ENCODE measurements at places on chromosomes 13 and 19.

DNA sequence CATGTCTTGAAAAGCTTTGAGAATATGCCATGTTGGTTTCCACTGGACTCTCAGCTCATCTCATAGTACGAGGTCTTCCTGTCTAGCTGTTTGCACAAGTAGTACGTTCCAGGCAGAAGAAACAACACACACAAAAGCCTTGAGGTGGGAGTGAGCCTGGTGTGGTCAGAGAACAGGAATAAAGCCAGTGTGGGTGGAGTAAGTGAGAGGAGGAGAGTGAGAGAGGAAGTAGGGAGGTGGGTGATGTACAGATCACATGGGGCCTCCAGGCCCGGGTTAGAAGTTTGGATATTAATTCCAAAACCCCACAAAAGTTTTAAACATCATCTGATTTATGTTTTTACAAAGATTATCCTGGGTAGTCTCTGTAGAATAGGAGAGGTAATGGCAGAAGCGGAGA lies 230.6 kb downstream of the MTUS2 start:
- no peak for DNase-seq

GRCh38 chr19:42207767-42208271 lies 9.7 kb downstream of the DEDD2 start:
- no peak for DNase-seq

GRCh38 chr19:343941-344624 lies 513 bp downstream of the MIER2 start:
- DNase-seq: no peak

DNA sequence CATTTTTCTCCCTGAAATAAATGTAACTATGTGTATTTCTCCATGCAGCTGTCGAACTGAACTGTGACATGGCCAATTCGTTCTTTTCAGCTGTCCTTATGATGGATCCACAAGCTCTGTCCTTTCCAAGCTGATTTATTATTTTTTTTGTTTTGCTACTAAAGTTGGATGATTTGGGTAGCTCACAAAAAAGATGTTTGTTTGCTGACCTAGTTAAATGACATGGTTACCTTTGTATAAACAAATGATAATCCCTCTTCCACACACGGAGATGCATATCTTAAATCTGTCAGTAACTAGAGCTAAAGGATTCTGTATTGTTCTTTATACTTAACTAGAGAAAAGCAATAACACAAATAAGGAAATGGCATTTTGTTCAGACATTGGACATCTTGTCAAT lies 884.3 kb upstream of the PCDH20 start:
- no peak for DNase-seq

GRCh38 chr13:31055589-31055988 lies 106.1 kb downstream of the HSPH1 start:
- no peak for DNase-seq

GRCh38 chr19:40807147-40808020 lies 8.4 kb downstream of the EGLN2 start:
- DNase-seq: no peak

DNA sequence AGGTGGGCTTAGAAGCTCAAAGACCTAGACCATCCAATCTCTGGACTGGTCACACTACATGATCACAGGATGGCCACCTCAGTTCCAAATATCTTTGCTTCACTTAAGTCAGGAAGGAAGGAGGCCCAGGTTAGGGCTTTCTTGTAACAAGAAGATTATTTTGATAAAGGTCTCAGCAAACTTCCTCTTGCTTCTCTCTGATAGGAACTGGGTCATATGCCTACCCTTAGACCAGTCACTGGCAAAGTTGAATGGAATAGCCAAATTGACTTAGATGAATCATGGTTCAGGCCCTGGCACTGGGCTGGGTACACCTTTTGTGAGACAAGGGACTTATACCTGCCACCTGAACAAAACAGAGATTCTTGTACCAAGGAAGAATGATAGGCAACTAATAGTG lies 11.0 kb downstream of the FRY start:
- DNase-seq: no peak

GRCh38 chr13:39665763-39666162 lies 10.3 kb downstream of the COG6 start:
- DNase-seq: no peak

- DNase-seq: no peak
Measured at GRCh38 chr19:6047741-6048251, 62.5 kb downstream of the RFX2 start.

GRCh38 chr13:60922576-60923231 lies 492.9 kb downstream of the PCDH20 start:
- DNase-seq: no peak

GRCh38 chr13:107770541-107770940 lies 444.8 kb downstream of the LIG4 start:
- DNase-seq: no peak

DNA sequence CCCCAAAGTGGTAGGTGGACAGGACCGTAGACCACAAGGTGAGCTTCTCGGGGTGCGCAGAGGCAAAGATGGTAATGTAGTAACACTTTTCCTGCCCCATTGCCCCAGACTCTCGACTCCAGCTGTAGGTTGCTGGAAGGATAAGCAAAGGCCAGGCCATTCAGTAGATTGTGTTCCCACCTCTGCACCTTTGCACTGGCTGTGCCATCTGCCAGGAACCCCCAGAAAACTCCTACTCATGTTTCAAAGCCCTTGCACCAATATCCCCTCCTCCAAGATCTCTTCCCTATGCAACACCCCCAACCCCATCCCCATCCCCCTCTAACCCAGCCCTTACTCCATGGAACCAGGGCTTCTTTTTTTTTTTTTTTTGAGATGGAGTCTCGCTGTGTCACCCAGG lies 18.3 kb downstream of the IL12RB1 start:
- DNase-seq: no peak

DNA sequence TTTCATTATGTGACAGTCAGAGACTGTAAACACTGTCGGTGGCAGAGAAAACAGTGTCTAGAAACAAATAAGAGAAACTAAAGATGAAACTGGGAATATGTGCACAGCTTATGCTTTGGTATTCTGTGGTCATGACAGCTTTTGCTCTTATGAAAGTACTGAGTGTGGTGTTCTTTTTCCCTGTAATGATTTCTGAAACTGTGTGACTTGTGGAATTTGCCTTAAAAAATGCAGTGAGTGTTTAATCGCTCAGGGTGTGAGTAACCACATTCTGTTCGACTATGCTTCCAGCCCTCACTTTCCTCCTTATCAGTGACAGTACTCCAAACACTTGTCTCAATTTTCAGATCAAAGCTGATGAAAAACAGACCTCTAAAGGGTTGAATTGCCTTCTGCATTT lies 66.9 kb upstream of the DIAPH3 start:
- no peak for DNase-seq

DNA sequence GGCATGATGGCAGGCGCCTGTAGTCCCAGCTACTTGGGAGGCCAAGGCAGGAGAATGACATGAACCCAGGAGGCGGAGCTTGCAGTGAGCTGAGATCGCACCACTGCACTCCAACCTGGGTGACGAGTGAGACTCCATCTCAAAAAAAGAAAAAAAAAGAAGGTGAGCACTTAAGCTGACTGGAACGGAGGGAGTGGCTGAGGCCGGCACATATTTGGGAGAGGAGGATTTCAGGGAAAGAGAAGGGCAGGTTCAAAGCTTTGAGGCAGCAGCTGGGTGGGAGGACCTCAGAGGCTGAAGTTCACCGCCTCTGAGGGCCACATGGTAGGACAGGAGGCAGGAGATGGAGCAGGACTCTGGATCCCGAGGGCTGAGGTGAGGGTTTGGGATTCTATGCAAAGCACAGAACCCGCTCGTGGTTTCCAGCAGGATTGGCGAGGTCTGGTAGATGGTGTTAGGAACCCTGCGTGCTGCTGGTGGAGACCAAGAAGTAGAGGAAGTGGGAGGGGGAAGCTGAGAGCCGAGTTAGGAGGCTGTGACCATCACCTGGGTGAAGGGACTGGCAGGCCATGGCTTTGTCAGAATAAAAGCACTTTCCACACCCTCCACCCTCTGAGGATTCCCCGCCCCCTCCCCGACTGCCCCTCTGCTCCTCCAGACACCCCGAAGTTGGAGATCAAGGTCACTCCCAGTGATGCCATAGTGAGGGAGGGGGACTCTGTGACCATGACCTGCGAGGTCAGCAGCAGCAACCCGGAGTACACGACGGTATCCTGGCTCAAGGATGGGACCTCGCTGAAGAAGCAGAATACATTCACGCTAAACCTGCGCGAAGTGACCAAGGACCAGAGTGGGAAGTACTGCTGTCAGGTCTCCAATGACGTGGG lies 8.4 kb downstream of the CD22 start:
- no peak for DNase-seq

DNA sequence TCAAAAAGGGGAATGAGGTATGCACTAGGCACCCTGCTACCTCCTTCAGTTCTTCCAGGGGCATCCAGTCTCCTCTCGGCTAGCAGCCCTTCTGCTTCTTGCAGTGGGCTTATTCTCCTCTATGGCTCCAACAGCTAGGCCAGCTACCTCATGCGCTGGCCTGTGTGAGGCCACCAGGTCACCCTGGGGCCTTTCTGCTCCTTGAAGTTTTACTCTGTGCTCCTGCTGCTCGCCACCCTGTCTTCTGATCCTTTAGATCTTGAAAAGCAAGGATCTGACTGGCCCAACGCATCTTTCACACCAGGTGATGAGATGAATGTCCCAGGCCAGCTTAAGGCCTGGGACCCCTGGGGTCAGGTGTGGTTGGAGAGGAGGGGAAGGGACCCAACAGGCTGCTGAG lies 66.2 kb downstream of the RUBCNL start:
- no peak for DNase-seq

GRCh38 chr13:27442071-27442647 lies 8.2 kb downstream of the MTIF3 start:
- DNase-seq: no peak

- no peak for DNase-seq
Measured at GRCh38 chr19:46925548-46925950, 64.8 kb downstream of the ARHGAP35 start.

- no peak for DNase-seq
Measured at GRCh38 chr19:45664575-45664974, 3.4 kb upstream of the GIPR start.

GRCh38 chr13:110983241-110983640 lies 68.4 kb upstream of the ANKRD10 start:
- DNase-seq: no peak

All from naive B cell (primary cell).